Myometrial cell (primary cell): ENCODE measurements at places on chromosomes 5 and 9. TPM values are rescaled to one million over a fixed set of nuclear protein-coding genes. Genes with fewer than 3 reads are reported as not detected.

Gene RECK
- total RNA-seq = 19.0 and 23.7 TPM in 2 replicates

Gene NR2F1
- total RNA-seq = 92.0 and 98.6 TPM in 2 replicates

Gene SVEP1
- total RNA-seq = 8.6 and 11.3 TPM in 2 replicates

Gene TRIM7
- total RNA-seq = 3.2 and 4.6 TPM in 2 replicates

Gene BTNL3
- total RNA-seq = not detected in 2 replicates

Gene SNAPC4
- 4.4 and 9.5 TPM in 2 replicates for total RNA-seq

Gene BHMT2
- total RNA-seq = 8.9 and 9.2 TPM in 2 replicates

Gene PPIP5K2
- total RNA-seq = 26.8 and 46.8 TPM in 2 replicates

Gene ANKDD1B
- total RNA-seq = 1.2 TPM in 1 of 2 replicates, not detected in the other

Gene SLCO6A1
- not detected in 2 replicates for total RNA-seq

Gene ZDHHC12
- 89.1 and 122 TPM in 2 replicates for total RNA-seq

Gene CCDC192
- total RNA-seq = not detected in 2 replicates

Gene FGF1
- total RNA-seq = 0.29 and 1.8 TPM in 2 replicates

Gene GRIA1
- 3.4 and 3.7 TPM in 2 replicates for total RNA-seq

Gene GM2A
- total RNA-seq = 20.7 and 25.1 TPM in 2 replicates

Gene PKN3
- 3.7 and 4.6 TPM in 2 replicates for total RNA-seq

Gene PCDHGA12
- total RNA-seq = 14.9 and 15.6 TPM in 2 replicates

Gene GNA14
- not detected in 2 replicates for total RNA-seq

Gene IRGM
- not detected in 2 replicates for total RNA-seq

Gene CCDC152
- total RNA-seq = 1.4 TPM in 2 replicates

Gene FOXE1
- not detected in 2 replicates for total RNA-seq

Gene FOXD4L6
- not detected in 2 replicates for total RNA-seq

Gene DMAC1
- 18.1 and 19.9 TPM in 2 replicates for total RNA-seq

Gene MRPL36
- 50.5 and 76.7 TPM in 2 replicates for total RNA-seq

Gene SH2D3C
- total RNA-seq = under 0.01 TPM in 1 of 2 replicates, not detected in the other

Gene RPL12
- total RNA-seq = 2,930 and 3,549 TPM in 2 replicates

Gene S1PR3
- 75.8 and 76.9 TPM in 2 replicates for total RNA-seq

Gene SPINK13
- not detected in 2 replicates for total RNA-seq

Gene CMYA5
- 0.58 and 0.89 TPM in 2 replicates for total RNA-seq

Gene BASP1
- 116 and 138 TPM in 2 replicates for total RNA-seq

Gene PCDHGC5
- 0.71 and 1.2 TPM in 2 replicates for total RNA-seq

Gene GFRA3
- not detected in 2 replicates for total RNA-seq

Gene PALM2AKAP2
- under 0.01 and 0.53 TPM in 2 replicates for total RNA-seq

Gene C1QTNF3
- 0.18 and 2.0 TPM in 2 replicates for total RNA-seq

Gene PTPRD
- total RNA-seq = 1.9 and 3.5 TPM in 2 replicates

Gene EIF4EBP3
- total RNA-seq = 0.53 and 3.5 TPM in 2 replicates

Gene IFNB1
- not detected in 2 replicates for total RNA-seq

Gene CCL28
- total RNA-seq = 0.71 and 0.86 TPM in 2 replicates

Gene ARL14EPL
- total RNA-seq = 0.29 TPM in 1 of 2 replicates, not detected in the other

Gene TICAM2
- total RNA-seq = 9.5 and 16.7 TPM in 2 replicates
